OCI-LY7 (cell line): ENCODE measurements at places on chromosomes 1 and 21. TPM values are rescaled to one million over a fixed set of nuclear protein-coding genes. Genes with fewer than 3 reads are reported as not detected.

DNA sequence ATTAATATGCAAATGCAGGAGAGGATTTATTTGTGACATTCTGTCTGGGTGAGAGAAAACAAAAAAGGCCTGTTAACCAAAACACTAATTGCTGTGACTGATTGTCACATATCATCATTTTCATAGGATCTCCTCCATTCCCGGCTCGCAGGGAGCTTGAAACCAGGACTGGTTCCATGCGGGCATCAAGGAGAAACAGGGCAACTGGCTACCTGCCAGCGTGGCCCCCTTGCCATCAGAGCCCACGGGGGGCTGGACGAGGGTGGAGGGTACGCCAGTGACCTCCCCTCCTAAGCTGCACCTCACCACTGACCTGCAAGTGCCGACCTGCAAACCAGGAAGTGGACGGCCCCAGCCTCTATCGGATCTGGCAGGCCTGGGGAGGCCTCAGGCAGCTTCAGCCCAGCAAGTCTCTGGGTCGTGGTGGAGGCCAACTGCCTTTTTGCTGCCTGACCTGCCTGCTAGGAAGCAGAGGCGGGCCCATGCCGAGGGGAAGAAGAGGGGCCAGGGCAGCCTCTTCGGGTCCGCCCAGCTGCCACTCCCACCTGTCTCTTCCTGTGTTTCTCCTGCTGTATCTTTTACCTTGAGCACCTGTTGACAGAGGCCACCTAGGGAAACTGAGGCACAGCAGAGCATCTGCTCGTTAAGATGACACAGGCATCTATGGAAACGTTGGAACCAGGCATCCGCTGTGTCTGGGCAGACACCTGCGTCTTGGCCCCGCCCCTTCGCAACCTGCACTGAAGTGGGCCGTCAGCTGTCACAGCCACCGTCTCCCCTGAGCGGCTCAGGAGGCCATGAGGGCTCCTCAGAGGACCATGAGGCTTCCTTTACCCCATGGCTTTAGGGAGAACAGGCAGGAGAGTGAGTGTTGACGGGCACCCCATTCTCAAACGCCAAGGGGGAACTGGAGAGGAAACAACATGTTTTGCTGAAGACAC, 74.8 kb downstream of the CASZ1 start:
- DNase-seq, result no peak

DNA sequence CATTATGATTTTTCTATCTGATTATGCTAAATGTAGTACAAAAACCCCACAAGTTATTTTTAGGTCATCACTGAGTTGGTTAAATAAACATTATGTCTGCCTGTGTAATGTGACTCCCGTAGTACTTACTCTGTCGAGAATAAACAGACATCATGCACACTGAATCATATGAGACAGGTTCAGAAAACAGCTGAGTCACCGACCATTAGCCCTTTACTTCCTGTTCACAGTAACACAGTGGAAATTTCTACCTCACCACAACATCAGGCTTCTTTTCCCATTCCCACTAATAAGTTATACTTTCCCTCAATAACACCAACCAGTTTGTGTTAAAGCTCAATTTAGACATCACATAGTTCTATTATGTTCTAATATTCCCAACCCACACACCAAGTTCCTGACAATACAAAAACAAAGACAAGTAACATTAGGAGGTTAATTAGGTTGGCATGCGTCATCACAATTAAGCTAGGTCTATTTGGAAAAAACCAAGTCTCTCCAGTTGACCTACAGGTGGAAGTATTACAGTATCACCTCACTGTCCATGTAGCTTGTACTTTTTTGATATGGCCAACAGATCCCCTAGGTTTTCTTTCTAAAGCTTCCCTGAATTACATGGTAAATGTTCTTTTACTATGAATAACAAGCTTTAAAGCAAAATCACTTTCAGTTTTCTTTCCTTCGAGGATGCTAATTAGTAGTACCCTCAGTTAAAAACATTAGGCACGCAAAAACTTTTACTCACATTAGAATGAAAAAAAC, 154.2 kb downstream of the EIF4G3 start:
- peak; percentile 11 for DNase-seq

- no peak for DNase-seq
Observed at GRCh38 chr1:174408146-174408545, 39.6 kb upstream of the GPR52 start.

GRCh38 chr1:225876900-225877510, 5.2 kb downstream of the TMEM63A start:
- no peak for DNase-seq

Gene FMO2
- total RNA-seq, result not detected in 2 replicates

Gene LCE1B
- total RNA-seq, result not detected in 2 replicates
